Left lung (tissue), 14 donors: ENCODE measurements at places on chromosomes 7 and 10. TPM values are rescaled to one million over a fixed set of nuclear protein-coding genes. Genes with fewer than 3 reads are reported as not detected.

DNA sequence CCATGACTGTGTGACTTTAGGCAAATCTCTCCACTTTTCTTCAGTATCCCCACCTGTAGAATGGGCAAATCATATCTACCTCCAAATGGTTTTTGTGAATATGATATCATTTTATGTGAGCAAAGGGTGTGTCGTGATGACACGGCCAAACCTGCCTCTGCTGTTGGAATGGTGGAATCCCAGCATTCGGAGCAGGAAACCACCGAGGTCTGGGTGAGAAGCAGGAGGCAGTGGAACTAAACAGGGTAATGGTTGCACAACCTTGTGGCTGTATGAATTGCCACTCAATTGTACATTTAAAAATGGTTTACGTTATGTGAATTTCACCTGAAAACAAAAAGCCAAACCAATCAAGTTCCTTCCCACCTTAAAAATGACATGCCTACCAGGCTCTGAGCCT, 131.4 kb upstream of the ZMIZ1 start:
- H3K4me1 ChIP-seq = peaks cover 38% of the 10 kb centered on the region
- no peak overlapping the region for H3K4me3 ChIP-seq
- H3K27ac ChIP-seq = peak overlapping the region; percentile 4

GRCh38 chr10:123583639-123584418, 82.3 kb upstream of the GPR26 start:
- DNase-seq = peak; percentile 85
- H3K4me3 ChIP-seq = no peak overlapping the region
- no peak overlapping the region for H3K27ac ChIP-seq
- no peaks in the 10 kb centered on the region for H3K4me1 ChIP-seq
- peaks cover 14% of the 10 kb centered on the region for H3K27me3 ChIP-seq

DNA sequence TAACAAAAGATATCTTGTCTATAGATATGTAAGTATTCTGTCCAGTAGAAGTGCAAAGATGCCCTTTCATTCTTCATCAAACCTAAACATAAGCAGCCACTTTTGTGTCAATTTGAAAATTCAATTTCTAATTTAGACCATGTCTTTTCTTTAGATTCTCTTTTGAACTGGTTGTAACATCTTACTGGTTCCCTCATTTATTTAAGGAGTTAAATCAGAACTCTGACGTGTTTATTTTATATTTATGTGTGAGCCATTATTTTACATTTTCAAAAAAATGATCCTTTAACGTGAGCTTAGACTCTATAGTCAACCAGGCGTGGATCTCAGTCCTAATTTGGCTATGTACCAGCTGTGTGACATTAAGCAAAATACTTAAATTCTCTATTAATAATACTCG, 74.0 kb upstream of the PHYHIPL start:
- DNase-seq = no peak
- H3K27me3 ChIP-seq = no peaks in the 10 kb centered on the region
- no peaks in the 10 kb centered on the region for H3K4me1 ChIP-seq
- H3K36me3 ChIP-seq = no peaks in the 10 kb centered on the region
- H3K27ac ChIP-seq = no peak overlapping the region
- no peak overlapping the region for H3K4me3 ChIP-seq

DNA sequence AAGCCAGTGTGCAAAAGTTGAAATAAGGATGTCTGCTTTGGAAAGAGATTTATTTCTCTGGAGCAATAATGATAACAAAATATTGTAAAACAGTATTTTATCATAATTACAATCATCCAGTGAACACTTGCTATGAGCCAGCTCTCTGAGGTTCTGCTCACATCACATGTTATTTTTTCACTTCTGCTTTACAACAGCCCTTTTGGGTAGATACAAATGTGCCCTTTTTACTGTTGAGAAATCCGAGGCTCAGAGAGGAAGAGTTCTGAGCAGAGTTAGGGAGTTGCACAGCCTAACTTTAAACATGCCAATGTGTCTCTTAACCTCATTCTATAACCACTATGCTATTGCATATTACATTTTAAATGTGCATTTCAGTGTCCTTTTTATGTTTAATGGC, 232.6 kb upstream of the CDC14C start:
- no peaks in the 10 kb centered on the region for H3K27me3 ChIP-seq
- H3K4me3 ChIP-seq = no peak overlapping the region
- no peak overlapping the region for H3K27ac ChIP-seq
- DNase-seq = no peak

GRCh38 chr7:3089493-3089892, 45.8 kb upstream of the CARD11 start:
- H3K27me3 ChIP-seq = no peaks in the 10 kb centered on the region
- H3K36me3 ChIP-seq = no peaks in the 10 kb centered on the region
- no peaks in the 10 kb centered on the region for H3K4me1 ChIP-seq
- H3K4me3 ChIP-seq = no peak overlapping the region
- no peak overlapping the region for H3K27ac ChIP-seq

- DNase-seq = no peak
- peaks cover 51% of the 10 kb centered on the region for H3K27me3 ChIP-seq
- H3K4me3 ChIP-seq = no peak overlapping the region
- peaks cover 12% of the 10 kb centered on the region for H3K4me1 ChIP-seq
- H3K27ac ChIP-seq = no peak overlapping the region
These were observed 29.4 kb upstream of the JAKMIP3 start for GRCh38 chr10:132036153-132036886.

- H3K27me3 ChIP-seq = no peaks in the 10 kb centered on the region
- peak overlapping the region; percentile 34 for H3K27ac ChIP-seq
- H3K4me3 ChIP-seq = no peak overlapping the region
- peaks cover 51% of the 10 kb centered on the region for H3K4me1 ChIP-seq
- DNase-seq = no peak
These were observed 30.9 kb downstream of the CRCP start for GRCh38 chr7:66145400-66146104.

GRCh38 chr7:65449505-65449852, 75.8 kb downstream of the ZNF92 start:
- H3K4me1 ChIP-seq = no peaks in the 10 kb centered on the region
- no peak overlapping the region for H3K27ac ChIP-seq
- no peak for DNase-seq
- no peaks in the 10 kb centered on the region for H3K36me3 ChIP-seq
- no peak overlapping the region for H3K4me3 ChIP-seq

- H3K27me3 ChIP-seq = no peaks in the 10 kb centered on the region
- H3K4me3 ChIP-seq = no peak overlapping the region
- no peak for DNase-seq
These were observed 43.2 kb downstream of the RBAK start for GRCh38 chr7:5088906-5089305.

DNA sequence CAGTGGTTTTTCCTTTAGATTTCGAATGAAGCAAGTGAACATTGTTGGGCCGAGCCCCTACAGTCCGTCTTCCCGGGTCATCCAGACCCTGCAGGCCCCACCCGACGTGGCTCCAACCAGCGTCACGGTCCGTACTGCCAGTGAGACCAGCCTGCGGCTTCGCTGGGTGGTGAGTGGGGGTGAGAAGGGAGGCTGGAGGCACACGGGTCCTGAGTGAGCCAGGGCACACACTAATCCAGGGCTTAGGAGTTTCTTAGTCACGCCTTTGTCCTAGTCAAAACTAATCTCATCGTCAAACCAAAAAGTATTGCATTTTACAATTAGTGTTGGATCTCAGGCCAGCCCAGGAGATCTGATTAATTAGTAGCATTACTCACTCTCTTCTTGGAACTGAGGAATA, 568.8 kb upstream of the FOXK1 start:
- no peaks in the 10 kb centered on the region for H3K27me3 ChIP-seq
- H3K4me1 ChIP-seq = no peaks in the 10 kb centered on the region
- H3K27ac ChIP-seq = no peak overlapping the region
- H3K4me3 ChIP-seq = no peak overlapping the region

- no peak overlapping the region for H3K27ac ChIP-seq
- H3K36me3 ChIP-seq = no peaks in the 10 kb centered on the region
- no peaks in the 10 kb centered on the region for H3K27me3 ChIP-seq
- no peak overlapping the region for H3K4me3 ChIP-seq
- H3K4me1 ChIP-seq = no peaks in the 10 kb centered on the region
- DNase-seq = no peak
These were observed 161.0 kb downstream of the SEM1 start for GRCh38 chr7:96548664-96549063.

- DNase-seq = no peak
- no peaks in the 10 kb centered on the region for H3K36me3 ChIP-seq
- no peaks in the 10 kb centered on the region for H3K4me1 ChIP-seq
- H3K27ac ChIP-seq = no peak overlapping the region
These were observed 204.9 kb upstream of the SP8 start for GRCh38 chr7:20991544-20991943.

- no peak overlapping the region for H3K27ac ChIP-seq
- H3K36me3 ChIP-seq = no peaks in the 10 kb centered on the region
- H3K4me3 ChIP-seq = no peak overlapping the region
- no peak for DNase-seq
- H3K27me3 ChIP-seq = peaks cover 10% of the 10 kb centered on the region
- no peaks in the 10 kb centered on the region for H3K4me1 ChIP-seq
These were observed 299.4 kb downstream of the TCERG1L start for GRCh38 chr10:131011936-131012640.

DNA sequence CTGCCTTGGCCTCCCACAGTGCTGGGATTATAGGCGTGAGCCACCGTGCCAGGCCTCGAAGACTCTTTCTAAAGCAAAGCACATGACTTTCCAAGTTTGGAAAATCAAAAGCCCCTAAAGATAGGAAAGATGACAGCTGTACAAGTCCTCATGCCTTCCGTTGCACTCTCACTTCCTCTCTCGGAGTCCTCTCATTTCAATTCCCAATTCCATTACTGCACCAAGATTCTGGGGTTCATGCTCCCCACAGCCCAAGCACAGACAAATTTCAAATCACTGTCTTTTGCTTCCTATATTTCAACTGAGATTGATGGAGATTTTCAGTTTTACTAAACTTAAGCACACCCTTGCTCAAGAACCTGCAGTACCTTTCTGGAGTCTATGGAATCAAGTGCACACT, 10.9 kb upstream of the PLAU start:
- no peak for DNase-seq
- no peak overlapping the region for H3K4me3 ChIP-seq
- H3K4me1 ChIP-seq = peaks cover 27% of the 10 kb centered on the region
- H3K36me3 ChIP-seq = no peaks in the 10 kb centered on the region

DNA sequence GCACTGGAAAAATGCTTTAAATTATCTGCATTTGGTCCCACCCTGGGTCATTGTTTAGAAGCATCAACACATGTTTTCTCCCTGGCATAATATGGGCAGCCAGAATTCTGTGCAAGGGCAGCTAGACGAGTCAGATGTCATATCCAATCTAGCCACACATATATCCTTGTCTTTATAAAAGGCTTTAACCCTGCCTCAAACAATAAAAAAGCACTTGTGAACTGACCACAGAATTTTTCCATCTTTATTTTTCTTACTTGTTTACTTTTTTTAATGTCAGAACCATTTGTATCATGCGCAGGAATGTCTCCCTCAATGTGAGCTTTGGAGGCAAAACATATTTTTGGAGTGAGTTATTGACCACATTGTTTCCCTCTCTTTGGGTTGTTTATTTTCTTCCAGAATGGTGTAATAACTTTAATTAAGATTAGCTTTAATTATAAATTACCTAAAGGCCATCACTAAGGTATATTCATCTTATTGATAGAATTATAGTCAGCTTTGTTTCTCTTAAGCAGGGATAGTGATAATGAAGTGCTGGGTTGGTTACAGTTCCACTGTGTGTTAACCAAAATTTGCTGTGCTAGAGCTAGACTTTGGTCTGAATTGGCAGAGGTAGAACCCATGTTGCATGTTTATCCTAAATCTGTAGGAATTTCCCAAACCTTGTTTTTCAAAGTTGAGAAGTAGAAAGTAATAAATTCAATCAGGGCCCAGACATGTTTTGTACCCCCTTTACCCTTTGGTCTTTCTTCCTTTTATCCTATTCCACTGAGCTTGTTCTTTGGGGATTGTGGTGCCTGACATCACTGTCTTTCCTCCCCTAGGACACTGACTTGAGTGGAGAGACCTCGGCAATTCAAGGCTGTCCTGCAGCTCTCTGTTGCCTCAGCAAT, 1078.4 kb downstream of the KCNMA1 start:
- no peak for DNase-seq
- no peak overlapping the region for H3K4me3 ChIP-seq
- no peak overlapping the region for H3K27ac ChIP-seq
- H3K27me3 ChIP-seq = no peaks in the 10 kb centered on the region

- no peaks in the 10 kb centered on the region for H3K36me3 ChIP-seq
- no peak for DNase-seq
- no peak overlapping the region for H3K27ac ChIP-seq
- H3K4me1 ChIP-seq = no peaks in the 10 kb centered on the region
- no peak overlapping the region for H3K4me3 ChIP-seq
- H3K27me3 ChIP-seq = no peaks in the 10 kb centered on the region
These were observed 10.4 kb downstream of the LHPP start for GRCh38 chr10:124472071-124472470.

DNA sequence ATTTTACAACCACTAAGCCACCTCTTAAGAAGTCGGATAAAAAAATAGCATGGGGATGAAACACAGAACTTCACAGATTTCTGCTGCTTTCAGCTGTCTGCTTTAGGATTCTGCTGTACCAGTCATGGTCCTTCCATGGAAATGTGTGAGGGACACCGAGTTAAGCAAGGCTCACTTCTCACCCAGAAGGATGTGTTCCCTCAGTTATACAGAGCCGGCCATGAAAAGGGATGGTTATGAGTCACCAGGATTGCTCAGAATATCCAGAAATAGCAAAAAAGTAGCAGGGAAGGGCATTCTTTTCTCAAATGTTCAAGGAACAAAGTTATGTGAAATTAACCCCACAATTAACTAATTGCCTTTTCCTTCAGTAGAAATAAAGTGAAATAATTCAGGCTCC, 124.4 kb downstream of the AMPH start:
- DNase-seq = no peak
- peaks cover 3% of the 10 kb centered on the region for H3K27me3 ChIP-seq
- H3K4me3 ChIP-seq = no peak overlapping the region
- no peak overlapping the region for H3K27ac ChIP-seq

DNA sequence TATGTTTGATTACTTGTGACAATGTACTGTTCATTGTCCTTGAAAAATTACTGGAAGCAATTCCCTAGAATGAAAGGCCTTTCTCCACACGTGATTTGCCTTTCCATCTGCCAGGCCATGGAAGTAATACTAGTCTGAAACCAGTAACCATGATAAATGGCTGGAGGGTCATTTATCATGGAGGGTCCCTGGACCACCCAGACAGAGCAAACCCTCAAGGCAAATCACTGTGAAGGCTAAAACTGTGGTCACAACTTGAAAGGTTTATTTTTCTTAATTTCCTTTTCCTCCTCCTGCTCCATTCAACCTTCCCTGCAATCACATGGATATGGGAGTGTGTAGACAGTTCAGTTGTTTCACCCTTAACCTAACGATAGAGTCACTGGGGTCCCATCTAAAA, 16.4 kb downstream of the BRAF start:
- H3K36me3 ChIP-seq = no peaks in the 10 kb centered on the region
- no peak overlapping the region for H3K4me3 ChIP-seq
- H3K27me3 ChIP-seq = no peaks in the 10 kb centered on the region

The DNAJC30 gene
- 10.3 TPM for total RNA-seq

The EGFR gene
- 76.5 TPM for total RNA-seq

The TAF6 gene
- total RNA-seq = 45.3 TPM

The ZNF467 gene
- total RNA-seq = 20.8 TPM

The PTN gene
- 2.1 TPM for total RNA-seq

The BAIAP2L1 gene
- 31.8 TPM for total RNA-seq

The FGL2 gene
- 29.1 TPM for total RNA-seq

The NAPEPLD gene
- total RNA-seq = 24.3 TPM

The FAM13C gene
- total RNA-seq = 10.3 TPM

The CPED1 gene
- 14.1 TPM for total RNA-seq

The FAM25C gene
- total RNA-seq = not detected

The NUDT13 gene
- 2.1 TPM for total RNA-seq

The PRSS37 gene
- total RNA-seq = not detected

The PRLHR gene
- total RNA-seq = not detected

The WNT8B gene
- not detected for total RNA-seq
